ENCODE measurements at places on chromosomes 1 and 21.

DNA sequence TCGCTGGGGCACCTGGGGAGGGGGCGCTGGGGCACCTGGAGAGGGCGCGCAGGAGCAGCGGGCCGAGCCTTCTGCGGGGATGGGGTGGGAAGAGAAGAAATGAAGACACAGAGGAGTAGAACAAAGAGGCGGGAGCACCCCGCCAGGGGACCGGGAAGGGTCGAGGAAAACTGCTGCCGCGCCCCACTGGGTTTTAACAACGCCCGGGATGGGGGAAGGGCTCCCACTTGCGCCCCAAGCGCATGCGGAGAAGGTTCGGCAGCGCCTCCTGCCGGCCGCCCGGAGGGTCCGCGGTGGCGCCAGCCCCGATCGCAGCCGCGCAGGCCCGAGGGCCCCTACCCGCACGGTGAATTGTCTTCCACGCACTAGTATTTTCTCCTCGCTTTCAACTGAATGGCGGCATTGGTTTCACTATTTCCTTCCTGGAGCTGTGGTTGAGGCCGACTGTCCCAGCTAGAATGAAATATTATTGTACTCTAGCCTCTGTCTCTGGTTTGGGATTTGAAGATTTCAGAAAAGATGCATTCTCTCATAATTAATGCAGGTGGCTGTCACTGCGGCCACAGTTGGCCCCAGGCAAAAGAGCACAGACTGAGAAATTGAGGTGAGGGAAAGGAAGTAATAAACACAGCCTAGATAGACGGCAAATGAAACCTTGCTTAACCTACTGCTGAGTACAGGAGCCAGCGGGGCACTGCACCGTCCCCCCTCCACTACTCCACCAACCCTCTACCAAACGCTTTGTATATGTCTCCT, 57.3 kb downstream of the MAB21L3 start:
- peak; percentile 48 for DNase-seq

DNA sequence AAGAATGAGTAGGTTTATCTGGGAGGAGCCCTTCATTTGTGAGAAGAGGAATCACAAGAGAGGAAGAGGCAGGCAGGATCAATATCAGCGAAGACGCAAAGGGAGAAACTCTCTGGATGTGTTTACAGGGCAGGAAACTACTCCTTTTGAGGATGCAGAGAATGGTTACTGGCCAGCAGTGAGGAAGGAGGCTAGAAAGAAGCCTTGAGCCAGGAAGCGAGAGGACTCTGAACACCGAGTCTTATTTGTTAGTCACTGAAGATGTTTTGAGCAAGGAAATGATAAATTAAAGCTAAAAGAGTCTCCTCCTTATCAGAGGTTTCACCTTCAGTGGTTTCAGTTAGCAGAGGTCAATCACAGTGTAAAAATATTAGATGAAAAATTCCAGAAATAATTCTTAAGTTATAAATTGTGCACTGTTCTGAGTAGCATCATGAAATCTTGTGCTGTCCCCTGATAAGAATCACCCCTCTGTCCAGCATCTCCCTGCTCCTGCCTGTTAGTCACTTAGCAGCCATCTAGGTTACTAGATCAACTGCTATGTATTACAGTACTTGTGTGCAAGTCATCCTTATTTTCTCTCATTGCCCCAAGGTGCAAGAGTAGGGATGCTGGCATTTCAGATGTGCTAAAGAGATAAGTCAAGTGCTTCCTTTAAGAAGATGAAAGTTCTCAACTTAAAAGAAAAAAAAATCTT, 43.5 kb downstream of the WLS start:
- no peak for DNase-seq

DNA sequence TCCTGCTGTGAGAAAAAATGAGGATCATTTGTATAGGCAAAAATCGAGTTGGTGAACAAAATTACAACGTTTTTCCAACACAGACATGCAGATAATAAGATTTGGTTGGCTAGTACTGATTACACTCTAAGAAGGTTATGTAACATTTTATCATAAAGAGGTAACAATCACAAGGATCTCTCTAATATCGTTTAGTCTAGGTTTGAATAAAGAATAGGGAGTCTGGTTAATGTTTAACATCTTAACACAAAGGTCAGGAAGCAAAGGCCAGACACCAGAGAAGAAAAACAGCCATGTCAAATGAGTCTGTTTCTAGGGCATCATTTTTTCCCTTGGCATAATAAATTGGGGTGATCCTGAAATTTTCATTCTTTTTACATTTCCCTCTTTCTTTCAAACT, 207.4 kb upstream of the CHRM3 start:
- no peak for DNase-seq

DNA sequence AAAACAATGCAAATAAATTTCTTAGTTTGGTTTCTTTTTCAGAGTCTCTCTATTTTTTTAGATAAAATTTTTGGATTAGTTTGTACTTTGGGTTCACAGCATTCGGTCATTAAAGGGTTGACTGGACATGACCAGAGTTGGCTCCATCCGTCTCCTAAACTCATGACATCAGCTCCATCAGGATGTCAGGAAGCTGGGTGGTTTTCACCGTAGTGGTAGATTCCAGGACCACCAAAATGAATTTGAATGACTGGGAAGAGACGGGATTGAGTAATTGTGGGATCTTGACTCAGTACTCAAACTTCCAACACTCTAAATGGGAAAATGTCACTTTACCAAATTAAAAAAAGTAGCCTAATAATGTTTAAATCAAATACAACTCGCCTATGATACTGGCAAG, 279.2 kb upstream of the DUSP10 start:
- no peak for DNase-seq

GRCh38 chr1:31834501-31834900, 18.7 kb upstream of the SPOCD1 start:
- no peak for DNase-seq

DNA sequence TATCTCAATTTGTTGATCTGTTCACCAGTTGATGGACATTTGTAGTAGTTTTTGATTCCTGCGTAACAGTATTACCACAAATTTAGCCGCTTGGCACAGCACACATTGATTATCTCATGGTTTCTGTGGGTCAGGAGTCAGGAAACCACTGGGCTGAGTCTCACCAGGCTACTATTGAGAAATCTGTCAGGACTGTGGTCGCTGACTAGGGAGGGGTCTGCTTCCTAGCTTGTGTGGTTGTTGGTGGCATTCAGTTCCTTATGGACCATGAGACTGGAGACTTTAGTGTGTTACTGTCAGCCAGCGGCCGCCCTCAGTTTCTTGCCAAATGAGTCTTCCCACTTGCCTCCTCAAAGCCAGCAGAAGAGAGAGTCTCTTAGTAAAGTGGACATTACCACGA, 9.8 kb downstream of the PEX14 start:
- DNase-seq, result no peak

DNA sequence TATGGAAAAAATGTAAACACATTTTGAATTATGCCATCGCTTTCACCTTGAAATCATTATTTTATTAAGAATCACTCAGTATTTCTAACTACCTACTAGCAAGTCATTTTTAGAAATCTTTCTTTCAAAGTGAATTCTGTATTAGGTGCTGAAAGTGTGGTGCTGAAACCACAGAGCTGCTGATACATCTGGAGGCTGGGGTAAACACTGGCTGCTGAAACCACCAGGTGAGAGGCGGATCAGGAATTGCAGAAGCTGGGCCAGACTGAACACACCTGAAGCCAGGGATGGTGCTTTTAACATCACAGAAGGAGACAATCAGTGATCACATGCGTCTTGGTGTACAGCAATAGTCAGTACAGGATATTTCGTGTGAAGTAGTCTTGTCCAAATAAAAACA, 42.2 kb upstream of the KCNE1 start:
- no peak for DNase-seq

- DNase-seq, result no peak
Observed at GRCh38 chr1:217469983-217470382, 160.9 kb downstream of the GPATCH2 start.

GRCh38 chr1:203100516-203100869, 14.7 kb upstream of the MYOG start:
- DNase-seq, result no peak

GRCh38 chr1:33232716-33233115, 23.6 kb upstream of the ZNF362 start:
- DNase-seq, result no peak
